SK-N-SH treated with all-trans-retinoic acid at 6 μM for 48 hours (cell line): ENCODE measurements at places on chromosomes 5 and 9.
A peak's percentile ranks its signal among the peaks of the same experiment; 100 is the strongest.

DNA sequence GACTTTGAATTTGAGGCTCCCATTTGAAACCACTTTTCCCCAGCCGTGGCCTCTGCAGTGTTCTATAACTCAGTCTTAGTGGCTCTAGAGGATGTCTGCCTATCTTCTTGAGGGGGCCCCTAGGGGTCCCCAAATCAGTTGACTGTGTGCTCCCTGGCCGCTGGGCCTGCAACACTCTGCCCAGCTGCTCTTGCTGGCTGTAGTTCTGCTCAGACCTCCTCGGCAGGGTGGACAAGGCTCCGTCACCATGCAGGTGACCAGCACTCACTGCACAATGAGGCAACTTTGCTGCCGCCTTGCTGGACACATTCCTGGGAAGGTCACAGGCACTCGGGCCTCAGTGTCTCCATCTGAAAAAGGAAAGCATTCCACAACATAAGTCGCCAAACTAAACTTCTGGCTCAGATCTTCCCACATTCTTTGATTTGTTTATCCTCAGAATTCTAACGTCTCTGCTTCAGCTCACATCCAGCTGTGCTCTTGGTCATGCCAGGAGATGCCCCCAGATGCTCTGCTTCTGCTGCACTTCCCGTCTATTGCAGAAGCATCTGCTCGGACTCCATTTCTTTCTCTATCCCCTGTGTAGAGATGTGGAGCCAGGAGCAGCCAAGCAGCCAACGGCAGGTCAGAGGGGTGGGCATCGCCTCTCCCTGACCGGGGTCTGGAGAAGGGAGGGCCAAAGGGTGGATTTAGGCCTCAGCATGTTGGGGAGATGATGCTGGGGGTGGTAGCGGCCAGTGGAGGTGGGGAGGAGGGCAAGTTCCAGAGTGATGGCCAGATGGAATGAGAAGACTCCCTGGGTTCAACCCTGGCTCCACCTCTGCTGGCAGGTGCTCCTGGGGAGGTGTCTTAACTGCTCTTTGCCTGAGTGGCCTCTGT is 133.6 kb downstream of the MVB12B start:
- ATAC-seq, result no peak

DNA sequence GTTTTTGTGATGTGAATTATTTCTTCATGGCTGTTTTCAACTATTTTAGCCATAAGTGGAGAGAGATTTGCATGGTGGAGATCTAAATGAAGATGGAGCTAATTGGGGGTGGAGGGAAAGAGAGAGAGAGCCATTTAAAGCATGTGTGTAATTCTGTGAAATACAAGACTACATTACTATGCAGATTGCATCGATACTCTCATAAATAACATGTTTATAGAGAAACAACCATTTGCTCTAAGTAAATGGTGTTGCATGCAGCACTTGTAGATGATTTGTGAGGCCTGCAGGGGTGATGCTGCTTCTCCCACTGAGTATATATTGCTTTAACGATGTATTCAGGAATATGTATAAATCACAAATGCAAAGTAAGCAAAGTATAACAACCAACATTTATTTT is 270.2 kb upstream of the RIOK2 start:
- ATAC-seq, result no peak

DNA sequence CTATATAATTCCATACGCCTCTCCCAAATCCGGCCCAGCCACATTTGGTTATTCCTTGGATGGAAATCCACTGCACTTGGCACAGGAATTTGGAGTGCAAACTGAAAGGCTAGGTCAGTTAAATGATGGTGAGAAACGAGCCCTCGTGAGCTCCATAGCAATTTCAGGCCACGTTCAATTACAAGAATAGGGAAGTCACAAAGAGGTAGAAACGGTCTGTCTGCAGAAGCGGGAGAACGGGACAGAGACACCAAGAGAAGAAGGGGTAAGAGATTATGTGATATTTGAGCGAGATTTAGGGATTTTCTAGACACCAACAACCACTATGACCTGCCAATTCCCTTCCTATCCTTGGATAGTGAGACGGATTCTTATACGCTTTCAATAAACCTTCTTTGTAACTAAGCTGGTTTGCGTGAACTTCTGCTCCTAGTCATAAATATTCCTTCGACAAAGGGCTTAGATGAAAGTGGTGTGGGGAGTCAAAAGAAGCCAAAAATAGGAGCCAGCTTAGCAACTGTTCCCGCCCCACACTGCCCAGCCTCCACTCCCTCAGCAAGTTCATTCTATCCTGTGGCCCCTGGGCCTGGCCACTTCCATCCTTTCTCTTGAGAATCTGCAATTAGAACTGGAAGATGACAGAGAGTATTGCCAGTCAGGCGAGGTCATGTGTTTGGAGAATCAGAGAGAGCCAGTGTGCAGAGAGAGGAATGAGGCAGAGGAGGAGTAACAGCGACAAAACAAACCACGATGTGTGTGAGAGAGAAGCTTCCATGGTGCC is 118.4 kb downstream of the ZNF608 start:
- ATAC-seq, result no peak; the same call in 2 of the 3 replicates

DNA sequence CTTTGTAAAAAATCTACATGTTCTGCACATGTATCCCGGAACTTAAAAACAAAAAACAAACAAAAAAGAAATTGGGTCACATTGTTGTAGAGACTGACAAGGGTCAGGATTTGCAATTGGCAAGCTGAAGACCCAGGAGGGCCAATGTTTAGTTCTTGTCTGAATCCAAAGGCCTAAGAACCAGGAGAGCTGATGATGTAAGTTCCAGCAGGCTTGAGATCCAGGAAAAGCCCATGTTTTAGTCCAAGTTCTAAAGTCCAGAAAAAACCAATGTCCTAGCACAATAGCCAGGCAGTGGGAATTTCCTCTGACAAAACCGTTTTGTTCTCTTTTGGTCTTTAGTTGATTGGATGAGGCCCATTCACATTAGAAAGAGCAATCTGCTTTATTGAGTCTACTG is 244.9 kb downstream of the DMAC1 start:
- ATAC-seq, result no peak

GRCh38 chr9:99137225-99137624 is 32.3 kb downstream of the TGFBR1 start:
- ATAC-seq, result no peak

- peak; percentile 71 for ATAC-seq
Observed at GRCh38 chr5:138024117-138024516, 8.8 kb downstream of the FAM13B start.

DNA sequence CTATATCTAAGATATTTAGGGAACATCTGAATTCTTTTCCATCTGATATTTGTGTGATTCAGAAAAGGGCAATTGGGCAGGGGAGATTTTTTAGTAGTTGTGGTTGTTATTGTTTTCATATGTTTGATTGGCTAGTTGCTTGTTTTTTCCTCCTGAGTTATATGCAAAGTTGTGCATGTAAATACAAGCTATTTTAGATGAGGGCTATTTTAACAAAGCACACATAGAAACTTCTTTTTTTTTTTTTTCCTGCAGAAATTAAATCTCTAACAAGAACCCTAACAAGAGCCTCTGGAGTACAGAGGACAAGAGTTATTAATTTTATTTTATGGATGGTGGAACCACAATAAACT is 559.1 kb downstream of the CETN3 start:
- ATAC-seq, result no peak

- ATAC-seq, result no peak
Observed at GRCh38 chr9:25308549-25308948, 369.7 kb downstream of the TUSC1 start.

- ATAC-seq, result no peak
Observed at GRCh38 chr5:154995679-154996078, 17.9 kb upstream of the KIF4B start.

DNA sequence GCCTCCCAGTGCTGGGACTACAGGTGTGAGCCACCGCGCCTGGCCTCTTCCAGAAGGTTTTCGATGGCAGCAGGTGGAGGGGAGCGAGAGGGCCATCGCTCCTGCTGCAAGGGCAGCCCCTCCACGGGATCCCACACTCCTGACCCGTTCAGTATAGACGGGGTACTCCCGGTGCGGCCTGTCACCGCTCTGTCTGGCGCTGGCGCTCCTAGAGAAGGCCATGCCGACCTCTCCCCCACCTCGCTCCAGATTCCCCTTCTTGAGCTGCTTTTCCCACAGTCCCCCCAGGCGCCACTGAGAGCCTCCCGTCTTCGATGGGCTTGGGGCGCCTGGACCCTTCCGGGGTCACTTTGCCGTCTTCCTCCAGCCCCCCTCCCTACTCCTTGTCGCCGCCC is 4.3 kb upstream of the SQSTM1 start:
- no peak for ATAC-seq

- ATAC-seq, result no peak
Observed at GRCh38 chr5:127762412-127762811, 59.2 kb downstream of the CCDC192 start.

DNA sequence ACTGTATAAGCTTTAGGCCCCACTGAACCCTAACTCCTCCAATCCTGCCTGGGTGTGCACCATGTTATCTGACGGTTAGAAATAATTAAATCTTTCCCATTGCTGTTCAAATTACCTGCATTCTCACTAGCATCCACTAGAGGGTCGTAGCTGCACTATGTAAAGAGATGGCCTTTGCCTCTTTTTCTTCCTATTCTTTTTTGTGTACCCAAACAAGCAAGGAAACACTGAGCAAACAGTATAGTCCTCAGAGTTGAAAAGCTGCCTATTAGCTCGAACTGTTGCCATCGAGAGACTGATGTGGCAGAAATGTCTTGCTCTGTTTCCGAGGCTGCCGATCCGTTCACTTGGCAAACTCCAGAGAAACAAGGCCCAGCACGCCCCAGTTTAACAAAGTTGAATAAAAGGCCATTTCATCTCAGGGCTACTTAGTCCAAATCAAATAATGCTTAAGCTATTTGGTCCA is 163.8 kb upstream of the TRPM3 start:
- peak; percentile 94 for ATAC-seq

DNA sequence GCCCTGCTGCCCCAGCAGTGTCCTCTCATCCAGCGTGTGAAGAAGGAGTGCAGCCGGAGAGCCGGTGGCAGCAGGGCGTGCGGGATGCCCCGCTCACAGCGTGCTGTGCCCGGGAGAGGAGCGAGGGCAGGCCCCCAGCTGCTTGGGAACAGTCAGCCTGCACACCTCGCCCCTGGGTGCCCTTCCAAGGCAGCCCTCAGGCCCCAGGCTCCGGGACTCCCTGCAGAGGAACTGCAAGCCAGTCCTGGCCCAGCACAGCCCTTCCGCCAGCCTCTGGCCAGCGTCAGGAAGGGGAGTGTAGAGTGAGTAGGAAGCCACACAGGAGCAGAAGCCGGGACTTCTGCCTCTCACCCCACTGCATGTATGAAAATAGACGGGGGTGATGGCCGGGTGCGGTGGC is 43.5 kb downstream of the ADAMTS2 start:
- no peak for ATAC-seq

DNA sequence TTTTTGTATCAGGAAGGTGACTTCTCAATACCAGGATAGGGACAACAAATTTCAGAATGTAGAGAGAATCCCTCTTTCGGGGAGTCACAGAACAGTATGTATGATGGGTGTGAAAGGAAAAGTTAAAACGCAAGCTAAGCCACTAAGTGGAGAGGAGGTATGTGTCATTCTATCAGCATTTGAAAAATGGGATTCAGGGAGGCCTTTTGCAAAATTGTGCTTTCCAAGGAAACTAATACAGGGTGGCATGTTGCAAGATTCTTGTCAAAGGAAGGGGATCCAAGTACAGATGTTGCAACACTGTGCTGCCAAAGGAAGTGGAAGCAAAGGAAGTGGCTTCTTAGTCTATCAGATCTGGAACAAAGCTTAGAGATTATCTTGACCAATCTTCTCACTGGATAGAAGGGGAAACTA is 12.6 kb upstream of the TNIP1 start:
- ATAC-seq, result peak; percentile 69

GRCh38 chr5:179346875-179347274 is 1.6 kb upstream of the ADAMTS2 start:
- ATAC-seq, result no peak

GRCh38 chr5:151721812-151722391 is 35.2 kb upstream of the SPARC start:
- ATAC-seq, result no peak

GRCh38 chr9:92749934-92750315 is 14.7 kb downstream of the BICD2 start:
- no peak for ATAC-seq

GRCh38 chr5:62326302-62326701 is 20.3 kb downstream of the KIF2A start:
- no peak for ATAC-seq

GRCh38 chr5:131413605-131414559 is 150.0 kb downstream of the CDC42SE2 start:
- ATAC-seq, result peak; percentile 55; the same call in 1 of the 3 replicates

- ATAC-seq, result no peak
Observed at GRCh38 chr5:132760049-132760420, 12.8 kb downstream of the CCNI2 start.

DNA sequence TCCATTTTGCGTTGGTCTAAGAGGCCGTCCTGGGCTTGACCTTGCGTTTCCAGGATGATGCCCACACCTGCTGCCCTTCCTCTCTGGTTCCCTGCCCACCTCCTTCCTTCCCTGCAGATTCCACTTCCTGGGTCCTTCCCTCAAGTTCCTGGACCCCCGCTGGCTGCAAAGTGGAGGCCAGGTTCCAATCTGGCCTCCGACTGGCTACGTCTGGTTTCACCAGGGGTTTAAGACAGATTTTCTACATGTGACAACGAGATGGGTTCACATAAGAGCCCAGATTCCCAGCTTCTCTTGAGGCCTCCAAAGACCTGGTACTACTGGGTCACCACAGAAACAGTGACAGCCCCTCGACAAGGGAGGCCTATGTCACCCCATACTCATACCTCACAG is 2.1 kb downstream of the MGAT4B start:
- ATAC-seq, result no peak

- no peak for ATAC-seq
Observed at GRCh38 chr5:92769978-92770377, 811.0 kb downstream of the NR2F1-AS1 start.

DNA sequence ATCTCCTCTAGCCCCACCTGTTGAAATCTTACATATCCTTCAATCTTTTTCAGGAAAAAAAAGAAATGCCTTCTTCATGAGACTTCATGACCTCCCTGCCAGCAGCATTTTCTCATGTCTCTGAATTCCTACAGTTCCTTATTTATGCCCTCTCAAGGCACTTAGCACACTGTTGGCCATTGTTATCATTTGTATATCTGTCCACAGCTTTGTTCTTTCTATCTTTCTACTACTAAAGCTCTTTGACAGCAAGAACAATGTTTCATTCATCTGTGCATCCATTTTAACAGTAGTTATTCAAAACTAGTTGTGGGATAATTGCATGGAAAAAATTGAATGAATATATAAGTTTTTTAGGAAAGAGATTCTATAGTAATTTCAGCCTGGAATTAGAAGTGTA is 20.9 kb upstream of the GZMA start:
- no peak for ATAC-seq

- ATAC-seq, result no peak
Observed at GRCh38 chr9:109473329-109473728, 24.8 kb downstream of the PTPN3 start.

GRCh38 chr9:123343443-123344191 is 12.4 kb upstream of the CRB2 start:
- no peak; the same call in 2 of the 3 replicates for ATAC-seq

DNA sequence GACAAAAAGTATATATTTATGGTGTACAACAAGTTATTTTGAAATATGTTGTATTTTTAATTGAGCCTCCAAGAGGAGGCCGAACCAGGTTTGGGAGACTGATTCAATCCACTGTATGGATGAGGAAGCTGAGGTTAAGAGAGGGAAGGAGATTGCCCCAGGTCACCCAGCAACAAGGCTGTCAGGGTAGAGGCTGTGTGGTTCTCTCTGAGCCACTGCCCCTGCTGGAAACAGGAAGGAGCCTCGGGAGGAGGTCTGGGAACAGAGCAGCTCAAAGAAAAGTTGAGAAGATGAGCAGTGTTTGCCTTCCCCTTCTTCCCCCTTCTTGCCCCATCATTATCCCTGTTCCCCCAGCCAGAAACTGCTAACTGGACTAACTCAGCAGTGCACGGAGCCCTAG is 6.6 kb upstream of the FAT2 start:
- ATAC-seq, result peak; percentile 28; the same call in 1 of the 3 replicates
